ENCODE measurements at places on chromosomes 5 and 9. TPM values are rescaled to one million over a fixed set of nuclear protein-coding genes. Genes with fewer than 3 reads are reported as not detected.

TRIM41 gene
- total RNA-seq = 16.0 TPM

SPARC gene
- 3,440 TPM for total RNA-seq

MEIKIN gene
- total RNA-seq = not detected

PCDHGA6 gene
- total RNA-seq = 6.7 TPM

IRGM gene
- 0.13 TPM for total RNA-seq

IPO11 gene
- 32.4 TPM for total RNA-seq

UBE2R2 gene
- total RNA-seq = 27.7 TPM

CCNO gene
- 1.1 TPM for total RNA-seq

TNC gene
- total RNA-seq = 364 TPM

IL7R gene
- 9.8 TPM for total RNA-seq

SH2D3C gene
- total RNA-seq = 2.2 TPM

GPR150 gene
- total RNA-seq = 0.40 TPM

SPAG8 gene
- 1.3 TPM for total RNA-seq

ZNF367 gene
- 2.7 TPM for total RNA-seq

C5orf52 gene
- not detected for total RNA-seq

DDX4 gene
- total RNA-seq = not detected

CCL21 gene
- not detected for total RNA-seq

PTGDS gene
- 11.1 TPM for total RNA-seq

PCDHAC1 gene
- total RNA-seq = 0.07 TPM

THOC3 gene
- 15.6 TPM for total RNA-seq

HSPB3 gene
- 0.85 TPM for total RNA-seq

EGFLAM gene
- 2.9 TPM for total RNA-seq

SHISAL2B gene
- total RNA-seq = not detected
